Natural killer cell treated with Interleukin-12 subunit alpha and Interleukin-12 subunit beta and Interleukin-15 and Interleukin-18, amount 100 ng/mL, for 72 hours (primary cell): ENCODE measurements at places on chromosomes 6 and 20. TPM values are rescaled to one million over a fixed set of nuclear protein-coding genes. Genes with fewer than 3 reads are reported as not detected.
A peak's percentile ranks its signal among the peaks of the same experiment; 100 is the strongest.

- no peak for DNase-seq
Measured at GRCh38 chr20:59807909-59808728, 125.3 kb downstream of the SYCP2 start.

GRCh38 chr20:64149141-64149540 is 15.1 kb upstream of the MYT1 start:
- peak; percentile 35 for DNase-seq

GRCh38 chr20:10321138-10321717 is 102.6 kb downstream of the SNAP25 start:
- no peak for DNase-seq

GRCh38 chr6:89482126-89482525 is 49.2 kb downstream of the ANKRD6 start:
- no peak for DNase-seq

The UBD gene
- total RNA-seq = 3.1 TPM

The HAO1 gene
- not detected for total RNA-seq

The THBD gene
- total RNA-seq = 0.12 TPM

The CGA gene
- not detected for total RNA-seq
